Peyer's patch (tissue), 4 donors: ENCODE measurements at places on chromosomes 2 and 18.

DNA sequence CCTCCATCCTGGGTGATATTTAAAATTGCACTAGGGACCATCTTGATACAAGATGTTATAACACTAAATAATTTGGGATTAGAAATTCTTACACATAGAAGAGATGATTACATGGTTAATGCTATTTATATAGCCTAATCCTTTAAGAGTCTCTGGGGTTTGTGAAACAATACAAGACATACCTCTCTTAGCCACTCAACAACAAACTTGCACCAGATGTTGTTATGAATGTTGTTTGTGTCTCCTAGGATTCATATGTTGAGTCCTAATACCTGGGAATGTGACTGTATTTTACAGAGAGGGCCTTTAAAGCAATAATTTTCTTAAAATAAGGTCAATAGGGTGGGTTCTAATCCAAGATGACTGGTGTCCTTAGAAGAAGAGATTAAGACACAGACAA, 678.3 kb downstream of the NYAP2 start:
- H3K27ac ChIP-seq, result no peak overlapping the region
- no peaks in the 10 kb centered on the region for H3K4me1 ChIP-seq
- no peaks in the 10 kb centered on the region for H3K36me3 ChIP-seq
- no peaks in the 10 kb centered on the region for H3K27me3 ChIP-seq

DNA sequence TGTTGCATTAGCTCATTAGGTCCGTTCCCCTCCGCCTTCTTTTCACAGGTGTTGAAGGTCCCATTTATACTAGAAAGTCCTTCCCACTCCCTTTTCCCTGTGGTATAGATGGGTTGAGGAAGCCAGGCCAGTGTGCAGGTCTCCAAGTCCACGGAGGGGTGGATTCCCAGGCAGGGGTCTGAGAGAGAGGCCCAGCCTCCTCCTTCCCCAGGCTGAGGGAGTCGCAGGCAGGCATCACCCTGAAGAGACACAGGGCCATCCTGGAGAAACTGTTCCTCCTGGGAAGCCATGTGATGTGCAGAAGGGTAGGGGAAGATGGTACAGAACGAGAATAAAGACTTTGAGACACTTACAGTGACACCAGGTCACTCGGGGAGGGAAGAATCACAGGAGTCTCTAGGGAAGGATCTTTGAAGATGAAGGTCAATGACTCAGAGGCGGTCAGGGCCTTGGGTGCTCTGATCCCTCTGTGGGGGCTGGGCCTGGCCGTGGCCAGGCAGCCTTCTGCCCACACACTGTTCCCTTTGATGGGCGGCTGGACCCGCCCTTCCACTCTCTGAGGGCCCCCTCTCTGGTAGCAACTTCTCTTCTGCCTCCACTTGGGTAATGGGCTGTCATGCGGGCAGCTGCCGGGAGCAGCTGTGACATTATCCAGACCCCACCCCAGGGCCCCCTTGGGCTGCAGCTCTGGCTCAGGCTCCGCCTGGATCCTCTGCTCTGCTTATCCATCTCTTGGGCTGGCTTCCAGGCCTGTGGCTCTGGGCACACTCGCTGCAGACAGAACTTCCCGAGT, 45.1 kb downstream of the RHOB start:
- no peak overlapping the region for H3K27ac ChIP-seq
- DNase-seq, result no peak
- no peaks in the 10 kb centered on the region for H3K27me3 ChIP-seq
- H3K4me3 ChIP-seq, result no peak overlapping the region
- no peaks in the 10 kb centered on the region for H3K36me3 ChIP-seq

DNA sequence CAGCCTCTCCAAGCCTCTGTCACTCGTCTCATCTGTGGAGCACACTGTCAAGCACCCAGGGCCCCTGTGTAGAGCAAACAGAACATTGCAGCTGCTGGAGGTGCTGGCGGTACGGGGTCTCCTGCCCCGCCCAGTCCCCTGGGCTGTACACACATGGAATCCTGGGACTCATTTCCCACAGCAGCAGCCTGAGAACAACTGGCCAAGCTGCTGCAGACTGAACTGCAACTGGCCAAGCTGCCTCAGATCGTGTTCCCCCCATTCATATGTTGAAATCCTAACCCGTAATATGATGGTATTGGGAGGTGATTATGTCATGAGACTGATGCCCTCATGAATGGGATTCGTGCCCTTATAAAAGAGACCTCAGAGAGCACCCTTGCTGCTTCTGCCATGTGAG, 130.5 kb downstream of the NCK2 start:
- H3K4me3 ChIP-seq, result no peak overlapping the region
- H3K36me3 ChIP-seq, result no peaks in the 10 kb centered on the region
- no peak overlapping the region for H3K27ac ChIP-seq
- DNase-seq, result no peak
- H3K4me1 ChIP-seq, result peaks cover 7% of the 10 kb centered on the region

GRCh38 chr2:12613137-12613835, 103.5 kb upstream of the TRIB2 start:
- no peak overlapping the region for H3K4me3 ChIP-seq
- no peak for DNase-seq
- no peaks in the 10 kb centered on the region for H3K36me3 ChIP-seq
- H3K27ac ChIP-seq, result no peak overlapping the region

- H3K27ac ChIP-seq, result no peak overlapping the region
- no peaks in the 10 kb centered on the region for H3K27me3 ChIP-seq
- DNase-seq, result no peak
- H3K4me3 ChIP-seq, result no peak overlapping the region
- H3K4me1 ChIP-seq, result no peaks in the 10 kb centered on the region
Measured at GRCh38 chr2:78890935-78891334, 134.6 kb upstream of the REG3G start.

GRCh38 chr2:68537011-68537410, 69.6 kb downstream of the APLF start:
- no peaks in the 10 kb centered on the region for H3K4me1 ChIP-seq
- no peak for DNase-seq
- no peak overlapping the region for H3K27ac ChIP-seq
- H3K4me3 ChIP-seq, result no peak overlapping the region
- no peaks in the 10 kb centered on the region for H3K27me3 ChIP-seq
- no peaks in the 10 kb centered on the region for H3K36me3 ChIP-seq

- no peak overlapping the region for H3K4me3 ChIP-seq
- no peaks in the 10 kb centered on the region for H3K36me3 ChIP-seq
- no peak overlapping the region for H3K27ac ChIP-seq
Measured at GRCh38 chr2:72685638-72686213, 140.1 kb downstream of the EXOC6B start.

DNA sequence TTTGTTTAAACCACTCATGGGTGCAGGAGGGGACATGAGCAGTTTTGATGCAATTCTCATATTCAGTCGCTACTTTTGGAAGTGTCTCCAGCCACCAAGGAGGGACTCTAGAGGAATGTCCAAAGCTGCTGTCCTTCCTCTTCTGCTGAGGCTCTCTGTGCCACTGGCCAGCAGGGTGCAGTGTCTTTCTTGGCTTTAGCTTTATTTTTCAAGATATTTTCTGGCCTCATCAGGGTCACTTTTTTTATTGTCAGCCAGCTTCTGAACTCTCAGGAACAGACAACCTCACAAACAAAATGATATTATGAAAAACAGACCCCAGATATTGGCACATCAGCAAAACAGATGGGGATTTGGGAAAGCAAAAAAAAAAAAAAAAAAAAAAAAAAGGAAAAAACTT, 289.3 kb upstream of the ZSWIM2 start:
- no peak overlapping the region for H3K27ac ChIP-seq
- no peak for DNase-seq
- no peak overlapping the region for H3K4me3 ChIP-seq
- H3K4me1 ChIP-seq, result no peaks in the 10 kb centered on the region
- H3K36me3 ChIP-seq, result no peaks in the 10 kb centered on the region

DNA sequence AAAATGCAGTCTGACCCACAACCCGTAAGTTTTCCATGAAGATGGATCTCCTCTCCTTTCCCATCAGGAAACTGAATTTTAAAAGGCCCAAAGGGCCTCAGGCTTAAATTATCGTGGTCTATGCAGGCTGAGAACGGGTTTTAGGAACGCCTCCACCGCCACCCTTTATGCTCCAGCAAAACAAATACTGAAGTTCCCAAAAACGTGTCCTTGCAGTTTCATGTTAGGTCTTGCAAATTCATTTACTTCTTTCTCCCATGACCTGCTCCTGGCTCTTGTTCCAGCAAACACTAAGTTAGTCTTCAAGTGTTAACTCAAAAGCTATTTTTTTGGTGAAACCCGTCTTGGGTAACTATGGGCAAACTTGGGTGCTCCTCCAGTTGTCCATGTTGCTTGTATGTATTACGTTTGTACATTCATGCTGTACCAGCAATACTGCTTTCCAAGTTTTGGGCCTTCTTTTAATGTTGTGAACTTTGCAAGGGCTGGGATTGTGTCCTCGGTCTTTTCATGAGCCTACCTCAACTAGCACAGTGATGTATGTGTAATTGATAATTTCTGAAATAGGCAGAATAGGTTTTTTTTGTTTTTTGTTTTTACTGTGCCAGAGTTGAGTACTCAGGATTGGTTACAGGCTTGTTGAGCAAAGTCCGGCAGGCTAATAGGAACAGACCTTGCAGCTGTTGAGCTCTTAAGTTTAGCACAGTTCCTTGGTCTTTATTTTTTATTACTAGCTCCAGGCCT, 1.8 kb upstream of the RNF149 start:
- no peak overlapping the region for H3K4me3 ChIP-seq
- H3K36me3 ChIP-seq, result no peaks in the 10 kb centered on the region
- H3K27me3 ChIP-seq, result no peaks in the 10 kb centered on the region
- peak overlapping the region; percentile 17 for H3K27ac ChIP-seq
- no peak for DNase-seq

- no peak for DNase-seq
- peaks cover 4% of the 10 kb centered on the region for H3K27me3 ChIP-seq
- H3K36me3 ChIP-seq, result no peaks in the 10 kb centered on the region
- no peak overlapping the region for H3K4me3 ChIP-seq
- H3K27ac ChIP-seq, result no peak overlapping the region
Measured at GRCh38 chr2:117856415-117857210, 42.1 kb downstream of the DDX18 start.

DNA sequence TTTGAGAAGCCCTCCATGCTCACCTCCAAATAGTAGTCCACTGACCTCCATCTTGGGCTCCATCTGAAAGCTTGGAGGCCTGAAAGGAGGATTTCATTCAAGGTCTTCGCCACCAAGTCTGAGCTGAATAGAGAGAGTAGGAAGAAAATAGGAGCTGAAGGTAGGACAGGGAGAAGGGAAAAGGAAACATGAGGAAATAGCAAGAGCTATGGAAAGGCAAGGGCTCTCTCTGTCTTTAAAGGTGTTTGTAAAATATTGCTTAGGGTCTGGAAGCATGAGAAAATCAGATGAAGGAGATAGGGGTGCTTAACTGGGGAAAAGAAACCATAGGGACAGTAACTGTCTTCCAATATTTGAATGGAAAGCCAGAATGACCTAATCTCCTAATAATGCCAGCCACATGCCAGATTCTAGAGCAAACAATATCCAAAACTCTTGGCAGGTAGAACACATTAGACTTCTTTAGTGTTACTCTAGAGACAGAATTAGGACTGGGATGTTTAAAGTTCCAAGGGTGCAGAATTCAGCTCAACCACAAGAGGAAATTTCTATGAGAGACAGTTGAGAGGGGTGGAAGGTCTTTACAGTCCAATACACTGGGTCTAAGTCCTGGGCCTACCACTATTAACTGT, 67.4 kb downstream of the NAB1 start:
- no peak overlapping the region for H3K27ac ChIP-seq
- no peaks in the 10 kb centered on the region for H3K4me1 ChIP-seq
- H3K4me3 ChIP-seq, result no peak overlapping the region
- no peaks in the 10 kb centered on the region for H3K36me3 ChIP-seq
- H3K27me3 ChIP-seq, result no peaks in the 10 kb centered on the region

- DNase-seq, result no peak
- no peaks in the 10 kb centered on the region for H3K36me3 ChIP-seq
- no peaks in the 10 kb centered on the region for H3K27me3 ChIP-seq
- H3K27ac ChIP-seq, result no peak overlapping the region
Measured at GRCh38 chr2:28085201-28085600, 194.7 kb downstream of the BABAM2 start.

DNA sequence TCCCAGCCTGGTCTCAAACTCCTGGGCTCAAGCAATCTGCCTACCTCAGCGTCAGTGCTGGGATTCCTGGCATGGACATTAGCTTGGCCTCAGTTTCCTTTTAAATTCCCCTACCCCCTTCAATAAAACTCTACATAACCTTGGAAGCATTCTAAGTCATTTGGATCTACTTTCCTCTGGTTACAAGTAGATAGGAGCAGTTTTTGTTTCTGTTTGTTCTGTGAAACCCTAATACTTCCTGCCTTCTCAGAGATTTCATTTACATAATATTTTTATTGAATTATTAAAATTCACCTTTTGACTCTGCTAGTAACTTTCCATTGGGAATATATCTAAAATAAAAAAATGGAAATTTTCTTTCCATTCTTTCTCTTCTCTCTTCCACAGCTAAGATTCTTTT, 25.9 kb downstream of the GIGYF2 start:
- H3K27me3 ChIP-seq, result no peaks in the 10 kb centered on the region
- DNase-seq, result no peak
- H3K4me3 ChIP-seq, result no peak overlapping the region
- H3K27ac ChIP-seq, result no peak overlapping the region

DNA sequence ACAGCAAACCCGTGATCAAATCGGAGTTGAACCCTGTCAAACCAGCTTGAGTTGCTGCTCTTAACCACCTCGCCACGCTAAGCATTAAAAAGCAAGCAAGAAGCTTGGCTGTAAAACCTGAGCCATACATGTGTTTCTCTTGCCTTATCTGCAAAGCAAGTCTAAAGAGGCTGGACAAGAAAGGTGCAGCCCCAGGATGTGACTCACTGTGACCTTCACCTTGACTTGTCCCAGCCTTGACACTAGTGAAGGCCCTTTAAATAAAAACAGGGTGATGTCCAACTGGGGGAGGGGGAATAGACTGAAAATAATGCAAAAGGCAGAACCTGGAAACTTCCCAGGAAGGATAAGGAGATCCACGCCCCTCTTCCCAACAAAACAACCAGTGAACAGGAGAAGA, 127.6 kb upstream of the NPAS2 start:
- no peak overlapping the region for H3K4me3 ChIP-seq
- DNase-seq, result no peak
- no peak overlapping the region for H3K27ac ChIP-seq
- no peaks in the 10 kb centered on the region for H3K4me1 ChIP-seq
- no peaks in the 10 kb centered on the region for H3K36me3 ChIP-seq

- no peaks in the 10 kb centered on the region for H3K4me1 ChIP-seq
- H3K27me3 ChIP-seq, result no peaks in the 10 kb centered on the region
- H3K36me3 ChIP-seq, result no peaks in the 10 kb centered on the region
- no peak overlapping the region for H3K4me3 ChIP-seq
- H3K27ac ChIP-seq, result no peak overlapping the region
- no peak for DNase-seq
Measured at GRCh38 chr18:45728336-45729010, 4.5 kb downstream of the SLC14A1 start.

- no peak overlapping the region for H3K27ac ChIP-seq
- H3K4me3 ChIP-seq, result no peak overlapping the region
- DNase-seq, result no peak
- no peaks in the 10 kb centered on the region for H3K4me1 ChIP-seq
Measured at GRCh38 chr2:16523711-16524110, 141.9 kb downstream of the CYRIA start.

DNA sequence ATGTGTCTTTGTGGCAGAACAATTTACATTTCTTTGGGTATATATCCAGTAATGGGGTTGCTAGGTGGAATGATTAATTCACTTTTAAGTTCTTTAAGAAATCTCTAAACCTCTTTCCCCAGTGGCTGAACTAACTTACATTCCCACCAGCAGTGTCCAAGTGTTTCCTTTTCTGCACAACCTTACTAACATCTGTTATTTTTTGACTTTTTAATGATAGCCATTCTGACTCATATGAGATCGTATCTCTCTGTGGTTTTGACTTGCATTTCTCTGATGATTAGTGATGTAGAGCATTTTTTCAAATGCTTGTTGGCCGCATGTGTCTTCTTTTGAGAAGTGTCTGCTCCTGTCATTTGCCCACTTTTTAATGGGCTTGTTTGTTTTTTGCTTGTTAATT, 43.1 kb upstream of the PTH2R start:
- no peaks in the 10 kb centered on the region for H3K4me1 ChIP-seq
- H3K4me3 ChIP-seq, result no peak overlapping the region
